ENCODE measurements at places on chromosomes 7 and 10.

- no peak for DNase-seq
These were observed 7.1 kb upstream of the SEMA3E start for GRCh38 chr7:83655951-83656556.

DNA sequence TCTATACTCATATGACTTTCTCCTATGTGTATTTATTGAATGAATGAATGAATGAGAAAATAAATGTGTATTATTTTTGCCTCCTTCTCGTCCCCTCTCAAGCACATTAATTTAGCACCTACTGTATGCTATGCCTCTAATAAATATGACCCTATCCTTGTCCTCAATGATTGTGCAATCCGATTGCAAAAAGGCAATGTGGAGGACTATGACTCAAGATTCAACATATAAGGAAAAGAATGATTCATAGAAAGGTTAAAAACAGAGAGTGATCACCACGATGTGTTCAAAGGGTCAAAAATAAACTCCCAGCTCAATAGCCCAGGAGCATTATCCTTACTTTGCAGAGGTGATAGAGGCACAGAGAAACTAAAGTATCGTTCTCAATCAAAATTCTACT lies 322.8 kb upstream of the SORCS1 start:
- DNase-seq = no peak

- DNase-seq = no peak
These were observed 759.0 kb upstream of the GALNT17 start for GRCh38 chr7:70372768-70373515.

DNA sequence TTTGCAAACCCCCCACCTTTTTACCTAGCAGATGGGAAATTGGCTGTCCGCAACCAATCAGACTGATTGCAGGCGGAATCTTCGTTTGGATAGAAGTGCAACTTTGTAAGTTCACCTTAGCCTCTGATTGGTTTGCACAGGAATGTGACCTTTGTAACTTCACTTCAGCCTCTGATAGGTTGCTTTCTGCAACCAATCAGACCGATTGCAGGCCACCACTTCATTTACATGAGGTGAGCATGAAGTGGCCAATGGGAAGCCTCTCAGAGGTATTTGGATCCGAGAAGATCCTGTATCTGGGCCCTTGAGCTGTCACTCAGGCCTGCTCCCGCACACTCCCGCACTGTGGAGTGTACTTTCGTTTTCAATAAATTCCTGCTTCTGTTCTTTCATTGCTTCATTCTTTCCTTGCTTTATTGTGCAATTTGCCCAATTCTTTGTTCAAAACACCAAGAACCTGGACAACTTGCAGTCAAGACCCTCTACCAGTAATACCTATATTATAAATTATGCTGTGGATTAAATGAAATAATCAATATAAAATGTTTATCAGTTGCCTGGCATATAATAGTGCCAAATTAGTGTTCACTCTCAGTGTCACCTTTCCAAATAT lies 491.4 kb downstream of the PLXNA4 start:
- DNase-seq = no peak

- no peak for DNase-seq
These were observed 83.4 kb upstream of the PPP1R9A start for GRCh38 chr7:94823947-94824346.

- DNase-seq = no peak
These were observed 1025.8 kb upstream of the LRRN3 start for GRCh38 chr7:110065121-110065520.

DNA sequence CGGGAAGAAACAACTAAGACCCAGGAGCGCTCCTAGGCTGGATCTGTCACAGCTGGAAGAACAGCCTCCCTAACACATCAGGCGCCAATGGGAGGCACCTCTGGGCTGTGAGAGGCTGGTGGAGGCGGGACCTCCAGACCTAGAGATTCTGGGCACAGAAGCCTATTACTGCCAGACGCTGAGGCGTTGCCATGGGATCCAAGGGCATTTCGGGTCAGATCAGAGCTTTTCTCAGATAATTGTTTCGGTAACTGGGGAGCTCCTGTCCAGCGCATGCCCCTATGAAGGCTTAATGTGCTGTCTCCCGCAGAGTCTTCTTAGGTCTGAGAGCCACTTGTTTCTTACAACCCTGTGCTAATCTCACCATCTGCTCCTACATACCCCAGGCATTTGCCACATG lies 339.2 kb downstream of the ZNF716 start:
- no peak for DNase-seq

GRCh38 chr10:132920101-132920925 lies 22.1 kb downstream of the CFAP46 start:
- DNase-seq = no peak

GRCh38 chr10:123573236-123574108 lies 92.7 kb upstream of the GPR26 start:
- DNase-seq = peak; percentile 8

- no peak for DNase-seq
These were observed 184.0 kb upstream of the ADCY1 start for GRCh38 chr7:45390180-45390579.

- peak; percentile 86 for DNase-seq
These were observed at the start of gene SRRM3 for GRCh38 chr7:76201732-76202665. SRRM3 (plus strand) TSS chr7:76201896; CDS start chr7:76235067, 33,171 bp downstream.
